Brain (organoid and tissue), 16 donors: ENCODE measurements at places on chromosomes 1 and 21.

DNA sequence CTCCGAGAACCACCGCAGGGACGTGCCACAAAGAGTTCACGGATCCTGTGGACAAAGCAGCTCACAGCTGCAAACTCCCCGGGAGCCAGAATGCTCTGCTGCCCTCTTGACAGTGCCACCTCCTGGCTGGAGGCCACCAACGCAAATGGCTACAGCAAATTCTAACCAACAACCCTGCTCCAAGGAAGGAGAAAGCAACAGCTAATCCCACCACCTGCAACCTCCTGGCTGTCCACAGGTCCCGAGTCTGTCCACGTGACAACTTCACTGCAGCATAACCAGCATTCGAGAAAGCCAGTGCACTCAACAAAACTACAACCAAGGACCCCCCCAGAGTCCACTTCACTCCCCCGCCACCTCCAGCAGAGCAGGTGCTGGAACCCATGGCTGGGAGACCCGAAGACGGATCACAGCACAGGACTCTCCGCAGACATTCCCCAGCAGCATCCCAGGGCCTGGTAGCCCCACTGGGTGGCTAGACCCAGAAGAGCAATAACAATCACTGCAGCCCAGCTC, 17.3 kb downstream of the POFUT2 start:
- DNase-seq, result no peak

DNA sequence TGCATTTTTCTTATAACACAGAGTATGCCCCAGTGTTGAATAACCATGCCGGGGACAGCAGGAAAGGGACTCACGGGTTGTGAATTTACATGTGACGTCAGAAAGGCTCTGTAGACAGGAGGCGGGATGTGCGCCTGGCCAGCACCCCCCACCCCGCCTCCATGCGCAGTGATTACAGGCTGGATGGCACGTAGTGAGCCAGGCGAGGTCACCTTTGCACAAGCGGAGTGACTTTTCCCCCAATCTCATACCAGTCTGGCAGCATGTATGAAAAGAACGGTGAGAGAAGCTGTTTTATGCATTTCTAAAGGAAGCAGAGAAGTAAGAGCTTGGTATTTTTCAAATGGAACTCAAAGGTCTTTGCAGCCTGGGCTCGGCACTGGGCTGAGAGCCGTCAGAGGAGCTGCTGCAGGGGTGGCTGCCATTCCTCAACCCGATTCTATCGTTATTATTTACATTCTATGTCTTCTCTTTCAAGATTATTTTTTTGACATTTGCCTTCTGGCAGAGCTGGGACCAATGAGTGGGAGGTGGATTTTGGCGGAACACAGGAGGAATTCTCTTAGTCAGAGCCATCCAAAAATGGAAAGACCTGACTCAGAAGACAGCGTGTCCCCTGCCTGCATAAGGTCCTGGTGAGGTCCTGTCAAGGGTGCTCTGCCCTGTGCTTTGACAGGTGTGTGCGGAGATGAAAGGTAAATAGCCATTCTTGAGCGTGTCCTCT, 115.6 kb upstream of the SLC45A1 start:
- DNase-seq, result peak; percentile 45

GRCh38 chr1:206460836-206461426, 9.3 kb upstream of the IKBKE start:
- no peak for DNase-seq

GRCh38 chr1:219798283-219799030, 129.9 kb downstream of the SLC30A10 start:
- DNase-seq, result no peak

GRCh38 chr1:41020109-41020576, 1.4 kb downstream of the SLFNL1 start:
- no peak for DNase-seq
